ENCODE measurements at places on chromosomes 11 and 22.

- no peak for DNase-seq
Measured at GRCh38 chr22:46259374-46259773, 3.8 kb downstream of the PKDREJ start.

DNA sequence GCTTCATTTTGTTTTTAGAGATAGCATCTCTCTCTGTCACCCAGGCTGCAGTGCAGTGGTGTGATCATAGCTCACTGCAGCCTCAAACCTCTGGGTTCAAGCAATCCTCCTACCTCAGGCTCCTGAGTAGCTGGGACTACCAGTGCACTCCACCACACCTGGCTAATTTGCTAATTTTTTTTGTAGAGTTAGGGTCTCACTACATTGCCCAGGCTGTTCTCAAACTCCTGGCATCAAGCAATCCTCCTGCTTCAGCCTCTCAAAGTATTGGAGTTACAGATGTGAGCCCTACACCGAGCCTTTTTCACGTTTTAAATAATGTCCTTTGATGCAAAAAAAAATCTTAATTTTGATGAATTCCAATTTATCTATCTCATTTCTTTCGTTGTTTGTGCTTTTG lies 75.4 kb upstream of the LINC01488 start:
- DNase-seq = no peak

DNA sequence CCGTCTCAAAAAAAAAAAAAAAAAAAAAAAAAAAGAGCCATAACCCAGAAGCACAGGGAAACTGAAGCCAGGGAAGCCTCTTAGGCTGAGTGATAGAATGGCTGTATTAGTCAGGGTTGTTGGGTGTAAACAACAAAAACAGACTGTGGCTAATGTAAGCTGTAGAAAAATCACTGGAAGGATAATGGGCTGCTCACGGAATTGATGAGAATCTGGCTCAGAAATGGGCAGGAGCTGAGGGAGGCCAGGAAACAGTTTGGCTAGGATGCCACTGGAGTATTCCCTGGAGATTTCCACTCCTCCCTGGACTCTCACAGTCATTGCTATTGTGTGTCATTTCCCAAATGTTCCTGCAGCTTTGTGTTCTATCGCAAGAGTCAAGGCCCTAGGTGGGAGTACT lies 22.4 kb downstream of the SLC22A6 start:
- DNase-seq = no peak

GRCh38 chr11:1622086-1622485 lies at the start of gene KRTAP5-4:
TSS of gene KRTAP5-4 (minus strand) at chr11:1622138. CDS start at chr11:1622093, 45 bp downstream.
- DNase-seq = no peak

DNA sequence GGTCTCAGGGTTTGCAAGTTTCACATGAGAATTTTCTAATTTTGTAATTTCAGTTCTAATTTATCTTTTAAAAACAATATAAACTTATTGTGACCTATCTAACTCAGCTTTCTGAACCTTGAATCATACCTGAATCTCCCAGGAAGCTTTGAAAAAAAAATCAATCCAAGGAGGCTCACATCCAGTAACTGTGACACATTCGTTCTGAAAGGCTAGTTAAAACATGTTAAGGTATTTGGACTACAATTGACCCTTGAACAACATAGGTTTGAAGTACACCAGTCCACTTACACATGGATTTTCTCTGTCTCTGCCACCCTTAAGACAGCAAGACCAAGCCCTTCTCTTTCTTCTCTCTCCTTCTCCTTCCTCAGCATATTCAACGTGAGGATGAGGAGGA lies 40.0 kb downstream of the DDI1 start:
- DNase-seq = peak; percentile 24

DNA sequence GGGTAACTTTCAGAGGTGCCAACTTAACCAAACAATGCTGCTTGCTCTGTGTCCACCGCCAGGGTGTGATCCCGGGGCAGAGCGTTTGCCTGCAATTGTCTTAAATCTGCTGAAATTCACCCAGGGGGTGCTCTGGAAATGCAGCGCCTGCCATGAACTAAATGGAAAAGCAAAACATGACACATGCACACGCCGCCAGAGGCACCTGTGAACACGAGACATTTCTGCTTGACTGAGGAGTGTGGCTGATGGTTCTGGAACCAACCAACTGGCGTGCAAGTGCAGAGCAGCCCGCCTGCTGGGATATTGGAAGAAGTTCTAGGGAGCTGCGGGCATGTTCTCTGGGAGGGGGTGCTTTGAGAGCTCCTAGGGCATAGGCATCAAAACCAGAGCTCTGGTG lies 30.4 kb downstream of the DSCAML1 start:
- no peak for DNase-seq

- no peak for DNase-seq
Measured at GRCh38 chr11:79570104-79570503, 129.3 kb upstream of the TENM4 start.

DNA sequence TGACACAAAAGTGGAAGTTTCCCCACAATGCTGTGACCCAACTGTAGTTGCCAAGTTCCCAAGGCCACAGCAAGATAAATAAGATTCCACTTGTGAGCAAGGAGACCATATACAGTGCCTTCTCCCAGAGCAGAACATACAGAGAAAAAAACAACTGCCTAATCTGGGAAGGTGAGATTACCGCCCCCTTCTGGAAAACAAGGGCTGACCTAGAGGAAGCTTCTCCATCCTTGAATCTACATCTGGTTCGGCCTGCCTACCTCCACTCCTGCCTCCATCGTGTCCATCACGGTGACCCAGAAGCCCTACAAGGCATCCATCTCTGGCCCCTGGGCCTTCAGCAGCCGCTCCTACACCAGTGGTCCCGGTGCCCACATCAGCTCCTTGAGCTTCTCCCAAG lies 6.1 kb upstream of the RNASEH2C start:
- no peak for DNase-seq

GRCh38 chr11:85118151-85118550 lies 509.0 kb downstream of the DLG2 start:
- no peak for DNase-seq

DNA sequence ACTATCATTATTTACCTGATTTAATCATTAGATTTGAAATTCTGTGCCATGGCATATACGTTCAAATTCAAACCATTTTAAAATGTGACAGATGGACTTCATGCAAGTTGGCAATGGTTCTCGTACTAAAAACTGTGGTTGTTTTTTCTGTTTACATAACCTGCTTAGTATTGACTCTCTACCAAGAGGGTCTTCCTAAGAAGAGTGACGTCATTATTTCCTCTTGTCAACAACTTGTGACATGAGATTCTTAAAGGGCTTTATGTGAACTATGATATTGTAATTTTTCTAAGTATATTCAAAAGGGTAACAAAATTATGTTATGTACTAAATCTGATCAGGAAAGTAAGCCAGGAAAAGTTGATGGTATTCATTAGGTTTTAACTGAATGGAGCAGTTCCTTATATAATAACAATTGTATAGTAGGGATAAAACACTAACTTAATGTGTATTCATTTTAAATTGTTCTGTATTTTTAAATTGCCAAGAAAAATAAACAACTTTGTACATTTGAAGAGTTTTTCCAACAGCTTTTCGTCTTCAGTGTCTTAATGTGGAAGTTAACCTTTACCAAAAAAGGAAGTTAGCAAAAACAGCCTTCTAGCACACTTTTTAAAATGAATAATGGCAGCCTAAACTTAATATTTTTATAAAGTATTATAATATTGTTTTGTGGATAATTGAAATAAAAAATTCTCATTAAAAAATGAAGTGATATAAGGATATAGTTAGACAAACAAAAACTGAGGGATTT lies 87.0 kb downstream of the GRK3 start:
- DNase-seq = no peak

DNA sequence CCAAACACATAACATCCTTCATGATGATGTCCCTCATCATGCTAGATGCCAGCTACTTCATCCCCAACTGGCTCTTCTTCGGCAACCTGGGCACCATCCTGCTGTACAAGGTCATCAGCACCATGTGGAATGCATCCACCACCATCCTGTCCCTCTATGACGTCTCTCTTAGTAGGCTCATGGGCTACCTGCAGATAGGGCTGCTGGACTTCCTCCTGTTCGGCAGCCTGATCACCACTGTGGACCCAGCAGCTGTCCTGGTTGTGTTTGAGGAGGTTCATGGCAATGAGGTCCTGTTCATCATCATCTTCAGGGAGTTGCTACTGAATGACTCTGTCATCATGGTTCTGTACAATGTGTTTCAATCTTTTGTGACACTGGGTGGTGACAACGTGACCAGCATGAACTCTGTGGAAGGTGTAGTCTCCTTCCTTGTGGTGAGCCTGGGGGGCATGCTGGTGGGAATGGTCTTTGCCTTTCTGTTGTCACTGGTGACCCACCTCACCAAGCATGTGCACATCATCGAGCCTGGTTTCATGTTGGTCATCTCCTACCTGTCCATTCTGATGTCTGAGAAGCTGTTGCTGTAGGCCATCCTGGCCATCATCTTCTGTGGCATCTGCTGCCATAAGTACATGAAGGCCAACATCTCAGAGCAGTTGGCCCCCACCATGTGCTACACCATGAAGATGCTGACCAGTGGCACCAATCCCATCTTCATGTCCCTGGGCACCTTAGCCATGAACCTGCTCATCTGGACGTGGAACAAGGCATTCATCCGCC lies 120.7 kb upstream of the SERPIND1 start:
- no peak for DNase-seq
